Kidney (tissue), 22 donors: ENCODE measurements at places on chromosomes 1 and 21.

- no peaks in the 10 kb centered on the region for H3K36me3 ChIP-seq
- peaks cover 6% of the 10 kb centered on the region for H3K4me1 ChIP-seq
- H3K27ac ChIP-seq: peak overlapping the region; percentile 93
- no peaks in the 10 kb centered on the region for H3K27me3 ChIP-seq
- peak; percentile 95 for DNase-seq
- peak overlapping the region; percentile 12 for H3K4me3 ChIP-seq
These were observed 19.8 kb downstream of the NPR1 start for GRCh38 chr1:153698020-153698922.

DNA sequence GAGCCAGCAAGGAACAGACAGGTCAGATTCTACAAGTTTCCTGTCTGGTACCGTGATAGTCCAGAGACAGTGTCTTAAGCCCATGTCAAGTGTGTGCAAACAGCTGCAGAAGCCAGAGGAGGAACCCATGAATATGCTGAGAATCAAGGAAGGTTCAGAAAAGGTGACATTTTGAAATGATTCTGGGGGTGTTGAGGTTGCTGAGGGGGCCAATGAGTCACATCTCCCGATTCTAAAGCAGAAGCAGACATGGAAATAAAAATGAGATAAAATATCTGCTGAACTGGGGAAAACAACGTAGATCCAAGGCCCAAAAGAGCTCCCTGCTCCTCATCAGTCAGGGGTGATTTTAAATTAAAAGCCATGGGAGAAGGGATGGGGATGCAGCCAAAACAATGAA lies 15.8 kb upstream of the SYT6 start:
- no peak overlapping the region for H3K27ac ChIP-seq
- H3K4me3 ChIP-seq: no peak overlapping the region
- DNase-seq: no peak
- no peaks in the 10 kb centered on the region for H3K4me1 ChIP-seq

DNA sequence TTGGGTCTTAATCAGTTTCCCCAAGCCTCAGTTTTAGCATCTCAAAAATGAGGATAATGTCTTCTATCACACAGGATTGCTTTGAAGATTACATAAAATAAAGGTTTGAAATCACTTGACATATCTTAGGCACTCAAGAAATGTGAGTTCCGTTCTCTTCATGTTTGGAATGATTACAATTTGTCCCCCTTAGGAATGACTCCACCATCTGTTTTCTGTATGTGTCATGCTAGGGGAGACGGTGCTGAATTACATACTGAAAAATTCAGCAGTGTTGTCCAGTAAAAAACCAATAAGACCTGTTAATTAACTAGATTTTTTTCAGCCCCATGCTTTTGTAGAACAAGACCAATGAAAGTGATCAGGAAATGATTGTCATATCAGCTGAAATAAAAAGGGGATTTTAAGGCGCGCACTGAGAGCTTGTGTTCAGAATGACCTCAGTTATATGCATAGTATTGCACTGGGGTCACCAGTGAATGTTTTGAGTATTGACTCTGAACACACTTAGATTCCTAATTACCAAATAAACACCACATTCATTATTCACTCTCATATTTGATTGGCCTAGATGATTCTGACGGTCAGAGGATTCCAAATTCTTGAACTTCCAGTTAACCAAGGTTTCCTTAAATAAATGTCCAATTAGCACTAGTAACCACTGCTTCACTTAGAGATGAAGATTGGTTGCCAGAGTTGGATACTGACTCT lies 114.5 kb upstream of the KCNK2 start:
- no peaks in the 10 kb centered on the region for H3K4me1 ChIP-seq
- no peaks in the 10 kb centered on the region for H3K27me3 ChIP-seq
- no peak for DNase-seq
- H3K27ac ChIP-seq: no peak overlapping the region

GRCh38 chr1:223775054-223775453 lies 62.7 kb downstream of the CAPN2 start:
- no peak overlapping the region for H3K4me3 ChIP-seq
- no peak overlapping the region for H3K27ac ChIP-seq
- H3K4me1 ChIP-seq: no peaks in the 10 kb centered on the region
- no peak for DNase-seq

GRCh38 chr1:51217101-51217500 lies 19.0 kb upstream of the RNF11 start:
- H3K4me1 ChIP-seq: peaks cover 8% of the 10 kb centered on the region
- no peaks in the 10 kb centered on the region for H3K36me3 ChIP-seq
- no peak overlapping the region for H3K4me3 ChIP-seq
- H3K27ac ChIP-seq: no peak overlapping the region
- no peaks in the 10 kb centered on the region for H3K27me3 ChIP-seq

- H3K4me1 ChIP-seq: no peaks in the 10 kb centered on the region
- H3K4me3 ChIP-seq: no peak overlapping the region
- H3K36me3 ChIP-seq: peaks cover 25% of the 10 kb centered on the region
These were observed 3.4 kb downstream of the PRPF38B start for GRCh38 chr1:108695535-108695934.

DNA sequence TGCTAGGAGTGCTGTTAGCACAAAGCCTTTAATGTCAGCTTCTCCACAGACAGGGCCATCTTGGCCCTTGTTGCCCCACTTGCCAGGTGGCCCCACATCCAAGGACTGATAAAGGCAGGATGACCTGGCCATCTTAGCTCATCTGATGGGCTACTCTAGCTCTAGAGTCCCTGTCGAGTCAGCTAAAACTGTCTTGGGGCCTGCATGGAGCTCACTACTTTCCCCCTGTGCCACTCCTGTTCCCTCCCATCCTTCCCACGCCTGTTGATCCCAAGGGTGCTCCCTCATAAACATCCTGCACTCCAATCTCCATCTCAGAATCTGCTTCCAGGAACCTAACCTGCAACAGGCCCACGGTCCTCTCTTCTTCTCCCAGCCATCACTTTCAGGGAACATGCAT lies 652 bp upstream of the GPX7 start:
- no peak overlapping the region for H3K27ac ChIP-seq
- H3K4me1 ChIP-seq: peaks cover 5% of the 10 kb centered on the region
- no peaks in the 10 kb centered on the region for H3K36me3 ChIP-seq
- no peak overlapping the region for H3K4me3 ChIP-seq
- no peak for DNase-seq

DNA sequence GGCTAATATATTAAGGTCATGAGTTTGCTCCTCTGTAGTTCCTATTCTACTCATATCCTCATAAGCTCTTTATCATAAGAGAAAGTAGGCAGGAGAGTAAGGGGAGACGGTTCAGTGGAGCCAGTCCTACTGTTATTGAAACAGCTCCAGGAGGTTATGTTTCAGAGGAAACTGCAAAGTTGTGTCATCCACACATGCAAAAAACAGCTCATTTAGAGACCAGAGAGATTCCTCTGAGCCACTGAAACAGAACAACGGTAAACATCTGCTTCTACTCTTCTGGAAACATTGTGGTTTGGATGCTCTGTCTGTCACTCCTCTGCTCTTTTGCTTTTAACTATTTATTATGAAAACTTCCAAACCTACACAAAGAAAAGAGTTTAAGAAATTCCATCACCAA lies 66.3 kb upstream of the PPP2R5A start:
- DNase-seq: no peak
- H3K36me3 ChIP-seq: no peaks in the 10 kb centered on the region
- H3K27me3 ChIP-seq: no peaks in the 10 kb centered on the region
- H3K4me3 ChIP-seq: no peak overlapping the region
- H3K4me1 ChIP-seq: peaks cover 17% of the 10 kb centered on the region

DNA sequence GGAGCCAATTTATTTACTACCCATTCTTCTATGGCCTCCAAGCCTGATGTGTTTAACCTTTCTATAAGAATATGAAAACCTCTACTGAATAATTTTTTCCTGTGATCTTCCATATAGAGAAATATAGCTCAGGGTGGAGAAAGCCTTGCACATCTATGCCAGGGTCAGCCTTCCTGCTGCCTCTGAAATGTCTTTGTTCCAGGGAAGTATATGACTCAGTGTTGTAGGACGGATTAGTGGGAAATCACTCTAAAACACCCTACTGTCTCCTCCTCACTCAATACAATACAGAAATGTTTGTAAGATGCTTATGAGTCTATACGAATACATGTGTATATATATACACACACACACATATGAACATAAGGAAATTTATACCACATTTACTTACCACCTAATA lies 1044.9 kb downstream of the BRINP3 start:
- H3K4me1 ChIP-seq: no peaks in the 10 kb centered on the region
- no peak overlapping the region for H3K27ac ChIP-seq
- H3K4me3 ChIP-seq: no peak overlapping the region
- no peaks in the 10 kb centered on the region for H3K36me3 ChIP-seq
- no peaks in the 10 kb centered on the region for H3K27me3 ChIP-seq
- no peak for DNase-seq

GRCh38 chr1:50930193-50930592 lies 29.9 kb downstream of the FAF1 start:
- H3K4me1 ChIP-seq: no peaks in the 10 kb centered on the region
- H3K27ac ChIP-seq: no peak overlapping the region
- DNase-seq: no peak

DNA sequence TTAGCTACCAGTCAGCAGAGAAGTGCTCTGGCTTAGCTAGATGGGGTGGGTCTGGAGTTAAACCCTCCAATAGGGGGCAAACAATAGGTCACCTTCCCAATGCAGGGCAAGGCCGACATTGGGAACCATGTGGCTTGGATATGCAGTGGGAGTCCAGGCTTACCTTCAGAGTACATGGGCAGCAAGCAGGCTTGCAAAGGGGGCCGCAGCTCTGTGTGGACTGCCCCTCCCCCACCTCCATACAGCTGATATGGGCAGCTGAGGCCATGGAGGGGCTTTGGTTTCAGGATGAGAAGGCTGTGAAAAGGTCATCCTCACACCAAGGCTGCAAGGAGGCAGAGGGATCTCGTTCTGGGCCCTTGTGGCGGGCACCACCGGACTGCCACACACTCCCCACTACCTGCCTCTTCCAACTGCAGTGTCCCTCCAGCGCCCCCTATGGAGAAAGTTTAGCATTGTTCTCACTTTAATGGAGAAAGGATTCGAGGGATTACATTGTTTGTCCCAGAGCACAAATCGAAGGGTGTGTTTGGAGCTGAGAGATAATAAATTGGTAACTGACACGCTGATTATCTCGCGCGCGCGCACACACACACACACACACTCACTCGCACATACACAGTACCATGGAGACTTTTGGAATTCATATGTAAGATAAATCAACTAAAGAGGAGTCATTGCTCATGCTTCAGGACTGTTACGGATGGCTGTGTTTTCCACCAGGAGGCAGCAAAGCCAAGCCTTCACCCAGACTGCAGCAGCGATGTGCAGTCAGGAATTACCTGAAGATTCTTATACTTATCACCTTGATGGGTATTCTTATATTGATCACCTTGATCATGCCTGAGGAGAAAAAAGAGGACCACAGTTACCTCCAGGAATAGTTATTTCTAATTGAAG lies 7.0 kb upstream of the SMCP start:
- no peaks in the 10 kb centered on the region for H3K4me1 ChIP-seq
- DNase-seq: peak; percentile 45
- H3K36me3 ChIP-seq: no peaks in the 10 kb centered on the region
- H3K27ac ChIP-seq: no peak overlapping the region

DNA sequence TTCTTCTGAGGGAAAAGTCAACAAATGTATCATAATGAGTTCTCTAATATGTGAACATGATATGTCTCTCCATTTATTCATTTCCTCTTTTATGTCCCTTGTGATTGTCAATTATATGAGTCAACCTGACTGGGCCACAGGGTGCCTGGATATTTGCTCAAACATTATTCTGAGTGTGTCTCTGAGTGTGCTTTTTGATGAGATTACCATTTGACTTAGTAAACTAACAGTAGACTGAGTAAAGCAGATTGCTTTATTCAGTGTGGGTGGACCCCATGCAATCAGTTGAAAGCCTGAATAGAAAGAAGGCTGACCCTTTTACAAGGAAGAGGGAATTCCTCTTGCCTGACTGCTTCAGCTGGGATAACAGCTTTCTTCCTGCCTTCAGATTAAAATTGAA lies 142.6 kb downstream of the SLC35F3 start:
- no peak for DNase-seq
- H3K4me1 ChIP-seq: no peaks in the 10 kb centered on the region
- no peak overlapping the region for H3K4me3 ChIP-seq
- H3K27ac ChIP-seq: no peak overlapping the region
- H3K36me3 ChIP-seq: no peaks in the 10 kb centered on the region

GRCh38 chr1:3049905-3050304 lies 19.1 kb upstream of the PRDM16 start:
- H3K36me3 ChIP-seq: no peaks in the 10 kb centered on the region
- no peak overlapping the region for H3K4me3 ChIP-seq
- no peak for DNase-seq
- no peaks in the 10 kb centered on the region for H3K4me1 ChIP-seq
- H3K27me3 ChIP-seq: no peaks in the 10 kb centered on the region

DNA sequence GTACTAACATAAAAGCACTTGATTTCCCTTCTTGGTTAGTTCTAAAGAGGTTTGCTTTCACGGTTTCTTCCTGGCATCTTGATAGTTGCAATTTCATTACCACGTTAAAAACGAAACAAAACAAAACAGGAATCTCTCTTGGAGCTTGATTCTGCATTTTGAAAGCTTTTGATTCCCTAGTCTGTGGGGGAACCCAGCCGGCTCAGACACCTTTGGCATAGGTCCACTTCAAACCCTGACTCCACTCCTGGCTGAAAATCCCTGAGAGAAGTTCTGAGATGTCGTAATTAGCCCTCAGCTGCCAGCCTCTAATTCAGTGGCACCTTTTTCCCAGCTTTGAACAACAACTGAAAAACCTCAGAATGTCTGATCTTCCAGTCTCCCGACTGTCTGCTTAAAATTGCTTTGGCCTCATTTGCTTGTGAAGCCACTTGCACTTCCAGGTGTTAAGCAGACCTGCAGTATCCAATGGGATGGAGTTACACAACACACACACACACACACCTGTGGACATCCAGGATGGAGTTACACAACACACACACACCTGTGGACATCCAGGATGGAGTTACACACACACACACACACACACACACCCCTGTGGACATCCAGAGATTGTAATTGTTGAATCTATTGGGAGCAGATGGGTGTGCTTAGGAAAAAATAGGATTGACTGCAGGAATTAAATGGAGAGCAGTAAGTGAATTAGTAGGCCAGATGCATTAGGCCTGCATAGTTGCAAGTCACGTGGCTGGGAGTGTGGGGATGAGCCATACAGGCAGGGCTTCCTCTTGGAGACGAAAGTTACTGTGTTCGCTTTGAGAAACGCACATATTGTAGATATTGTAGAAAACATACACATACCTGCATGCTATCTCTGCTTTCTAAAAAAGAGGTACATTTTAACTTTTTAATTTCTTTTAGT lies 285.6 kb upstream of the FMN2 start:
- no peak overlapping the region for H3K27ac ChIP-seq
- no peak overlapping the region for H3K4me3 ChIP-seq
- H3K36me3 ChIP-seq: no peaks in the 10 kb centered on the region
- H3K4me1 ChIP-seq: no peaks in the 10 kb centered on the region

DNA sequence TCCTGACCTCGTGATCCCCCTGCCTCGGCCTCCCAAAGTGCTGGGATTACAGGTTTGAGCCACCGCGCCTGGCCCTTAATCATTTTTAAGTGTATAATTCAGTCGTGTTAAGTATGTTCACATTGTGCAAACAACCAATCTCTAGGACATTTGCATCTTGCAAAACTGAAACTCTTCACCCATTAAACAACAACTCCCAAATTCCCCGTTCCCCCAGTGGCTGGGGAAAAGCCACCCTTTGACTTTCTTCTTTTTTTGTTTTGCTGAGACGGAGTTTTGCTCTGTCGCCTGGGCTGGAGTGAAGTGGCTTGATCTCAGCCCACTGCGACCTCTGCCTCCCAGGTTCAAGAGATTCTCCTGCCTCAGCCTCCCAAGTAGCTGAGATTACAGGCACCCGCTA lies 6.5 kb upstream of the THEMIS2 start:
- no peak overlapping the region for H3K4me3 ChIP-seq
- no peaks in the 10 kb centered on the region for H3K36me3 ChIP-seq
- no peaks in the 10 kb centered on the region for H3K27me3 ChIP-seq
- no peak overlapping the region for H3K27ac ChIP-seq
